ENCODE measurements at places on chromosomes 1 and 21.

DNA sequence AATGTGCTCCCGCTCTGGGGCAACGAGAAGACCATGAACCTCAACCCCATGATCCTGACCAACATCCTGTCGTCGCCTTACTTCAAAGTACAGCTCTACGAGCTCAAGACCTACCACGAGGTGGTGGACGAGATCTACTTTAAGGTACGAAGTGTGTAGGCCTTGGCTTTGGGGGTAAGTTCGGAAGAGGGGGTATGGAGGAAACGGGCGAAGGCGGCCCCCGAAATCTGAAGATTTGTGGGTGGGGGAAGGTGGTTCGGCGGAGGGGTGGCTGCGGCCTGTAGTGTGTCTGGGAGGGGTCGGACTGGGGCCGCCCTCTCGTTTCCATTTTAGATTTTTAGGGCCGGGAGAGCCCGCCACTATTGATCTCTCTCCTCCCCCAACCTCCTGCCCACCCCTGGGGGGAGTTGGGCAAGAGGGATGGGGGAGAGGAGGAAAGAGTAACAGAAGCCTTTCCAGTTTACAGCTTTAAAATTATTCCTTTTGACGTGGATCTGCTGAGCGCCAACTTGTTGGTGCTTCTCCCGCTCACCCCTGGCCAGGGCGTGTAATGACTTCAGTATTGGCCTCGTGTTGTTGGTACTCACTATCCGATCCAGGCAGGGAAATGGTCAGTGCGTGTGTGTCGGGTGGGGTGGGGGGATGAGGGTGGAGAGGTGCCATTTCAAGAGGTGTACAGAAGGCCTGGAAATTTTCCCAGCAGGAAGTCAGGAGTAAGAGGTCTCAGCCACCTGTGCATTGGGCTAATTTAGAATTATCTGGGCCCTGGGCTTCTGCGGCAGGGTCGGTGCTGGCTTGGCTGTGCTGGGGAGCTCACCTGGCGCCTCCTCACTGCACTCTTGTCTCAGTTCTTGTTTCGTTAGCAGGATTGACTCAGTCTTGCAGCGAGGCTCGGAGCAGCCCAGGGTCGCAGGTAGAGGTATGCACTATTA lies 880 bp downstream of the PRPF38B start:
- DNase-seq = peak; percentile 58

DNA sequence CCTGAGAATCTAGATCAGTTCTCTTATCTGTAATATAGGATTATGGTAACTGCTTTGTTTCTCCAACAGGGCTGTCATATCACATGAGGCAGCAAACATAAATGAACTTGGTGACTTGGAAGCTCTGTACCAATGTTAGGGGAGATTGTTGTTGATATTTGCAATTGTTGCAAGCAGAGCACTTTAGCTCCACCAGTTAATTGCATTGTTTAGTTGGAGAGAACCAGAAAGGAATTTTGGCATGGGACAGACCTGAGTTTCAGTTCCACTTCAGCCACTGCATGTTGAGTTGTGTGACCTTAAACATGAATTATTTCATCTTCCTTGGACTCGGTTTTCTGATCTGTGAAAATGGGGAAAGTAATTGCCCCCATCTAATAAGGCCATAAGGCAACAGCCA lies 142.3 kb upstream of the JUN start:
- no peak for DNase-seq

DNA sequence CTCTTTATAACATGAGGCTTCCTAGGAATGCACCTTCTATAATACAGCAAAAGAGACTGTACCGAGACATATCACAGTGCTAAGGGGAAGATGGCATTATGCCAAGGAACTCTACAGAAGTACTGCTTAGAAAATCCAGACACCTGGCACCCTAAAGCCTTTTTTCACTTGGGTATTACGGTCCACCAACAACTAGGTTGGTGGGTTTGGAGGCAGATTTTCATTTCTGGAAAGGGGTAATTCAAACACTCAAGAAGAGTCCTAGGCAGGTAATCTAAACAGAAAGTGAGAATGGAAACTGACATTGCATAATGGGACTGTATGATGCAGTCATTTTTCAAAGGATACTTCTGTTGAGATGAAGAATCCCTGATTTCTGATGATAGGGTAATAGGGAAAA lies 19.6 kb downstream of the SCMH1 start:
- peak; percentile 21 for DNase-seq

GRCh38 chr21:44846224-44846484 lies 27.3 kb downstream of the PTTG1IP start:
- no peak for DNase-seq

GRCh38 chr1:109677459-109677858 lies 9.6 kb downstream of the GSTM2 start:
- DNase-seq = no peak

GRCh38 chr1:78687914-78688313 lies 38.3 kb downstream of the IFI44 start:
- no peak for DNase-seq

GRCh38 chr1:234774971-234775370 lies 165.0 kb upstream of the IRF2BP2 start:
- no peak for DNase-seq

- DNase-seq = no peak
These were observed 8.6 kb downstream of the NECTIN4 start for GRCh38 chr1:161080441-161081405.

DNA sequence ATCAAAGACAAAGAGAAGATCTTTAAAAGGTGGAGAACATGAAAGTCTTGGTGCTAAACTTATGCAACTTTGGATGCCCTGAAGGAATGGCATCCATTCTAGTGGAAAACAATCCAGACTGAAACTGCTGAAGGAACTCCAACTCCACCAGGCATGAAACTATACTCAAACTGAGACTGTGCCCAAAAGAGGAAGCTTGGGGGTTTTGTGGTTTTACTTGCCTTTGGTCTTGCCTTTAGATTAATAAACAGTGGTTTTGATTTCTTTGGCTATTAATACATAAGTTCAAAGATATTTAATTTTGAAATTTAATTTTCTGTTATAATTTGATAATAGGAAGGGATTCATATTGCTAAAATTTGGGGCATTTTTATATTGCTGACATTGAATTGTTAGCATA lies 17.4 kb upstream of the SLC30A10 start:
- DNase-seq = no peak

DNA sequence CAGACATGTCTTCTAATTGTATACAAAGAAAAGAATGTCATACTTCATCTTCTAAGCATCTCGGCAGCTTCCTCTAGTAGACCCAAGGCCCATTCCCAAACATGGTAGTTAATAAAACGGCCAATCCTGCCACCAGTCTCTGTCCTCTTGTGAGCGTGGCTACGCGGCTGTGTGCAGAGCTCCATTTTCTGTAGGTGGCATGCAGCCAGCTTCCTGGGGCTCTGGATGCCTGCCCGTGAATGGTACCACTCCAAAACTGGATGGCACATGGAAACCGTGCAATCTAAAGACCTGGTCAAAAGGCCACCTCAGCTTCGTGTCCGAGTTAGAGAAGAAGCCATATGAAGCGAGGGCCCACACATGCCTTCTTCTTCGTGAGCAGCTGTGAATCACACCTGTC lies 110.7 kb downstream of the SIPA1L2 start:
- no peak for DNase-seq

DNA sequence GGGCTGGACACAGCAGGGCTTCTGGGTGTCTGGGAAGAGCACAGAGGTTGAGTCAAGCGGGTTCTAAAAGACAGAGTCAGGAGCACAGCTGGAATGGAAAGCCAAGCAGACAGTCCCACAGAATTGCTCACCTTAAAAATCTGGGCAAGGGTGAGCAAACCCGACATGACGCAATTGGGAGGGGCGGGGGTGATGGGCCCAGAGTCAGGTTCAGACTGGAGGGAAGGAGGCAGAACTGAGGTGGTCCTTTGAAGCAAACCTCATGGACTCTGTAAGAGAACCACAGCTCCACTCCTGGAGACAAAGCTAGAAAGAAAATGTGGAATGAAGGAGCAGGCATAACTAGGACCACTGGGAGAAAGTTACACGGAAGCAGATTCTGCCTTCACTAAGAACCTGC lies 49.0 kb downstream of the FAM78B start:
- DNase-seq = no peak

DNA sequence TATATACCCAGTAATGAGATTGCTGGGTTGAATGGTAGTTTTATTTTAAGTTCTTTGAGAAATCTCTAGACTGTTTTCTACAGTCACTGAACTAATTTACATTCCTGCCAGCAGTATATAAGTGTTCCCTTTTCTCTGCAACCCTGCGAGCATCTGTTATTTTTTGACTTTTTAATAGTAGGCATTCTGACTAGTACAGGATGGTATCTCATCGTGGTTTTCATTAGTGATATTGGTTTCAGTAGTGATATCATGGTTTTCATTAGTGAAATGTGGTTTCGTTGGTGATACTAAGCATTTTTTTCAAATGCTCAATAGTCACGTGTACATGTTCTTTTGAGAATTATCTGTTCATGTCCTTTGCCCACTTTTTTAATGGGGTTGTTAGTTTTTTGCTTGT lies 316.8 kb downstream of the PTBP2 start:
- no peak for DNase-seq

DNA sequence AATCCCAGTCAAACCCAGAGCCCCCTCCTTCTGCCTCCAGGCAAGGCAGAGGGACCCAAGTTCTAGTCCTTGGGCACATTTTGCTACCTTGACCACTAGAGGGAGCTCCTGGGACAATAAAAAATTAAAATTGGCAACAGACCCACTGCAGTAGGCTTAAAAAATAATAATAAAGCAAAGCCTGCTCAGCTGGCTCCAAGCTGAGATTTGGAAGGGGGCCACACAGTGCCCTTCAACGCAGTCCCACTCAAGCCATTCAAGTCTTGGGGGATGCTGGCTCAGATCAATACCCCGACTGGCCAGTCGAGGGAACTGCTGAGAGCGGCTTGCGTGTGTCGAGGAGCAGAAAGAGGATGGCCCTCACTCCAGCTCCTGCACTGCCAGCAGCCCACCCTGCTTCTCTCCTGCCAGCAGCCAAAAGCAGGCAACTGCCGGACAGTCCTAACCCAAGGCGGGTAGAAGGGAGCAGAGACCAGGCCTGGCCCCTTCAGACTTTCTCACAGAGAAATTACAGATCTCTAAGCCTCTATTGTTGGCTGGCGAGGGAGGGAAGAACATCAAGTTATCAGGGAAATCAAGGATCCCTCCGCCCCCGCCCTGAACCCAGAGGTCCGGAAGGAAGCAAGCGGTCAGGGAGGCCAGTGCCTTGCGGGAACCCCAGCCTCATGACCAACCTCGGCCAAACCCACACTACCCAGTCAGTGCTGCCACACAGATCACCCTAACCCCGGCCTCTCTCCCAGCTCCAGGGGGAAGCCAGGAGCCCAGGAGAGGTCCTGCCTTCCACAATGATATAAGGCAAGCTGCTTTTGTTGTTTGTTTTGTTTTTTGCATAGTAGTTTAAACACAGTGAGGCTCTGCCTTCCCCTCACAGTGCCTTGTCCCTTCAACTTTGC lies 4.9 kb upstream of the ALDH4A1 start:
- peak; percentile 74 for DNase-seq

DNA sequence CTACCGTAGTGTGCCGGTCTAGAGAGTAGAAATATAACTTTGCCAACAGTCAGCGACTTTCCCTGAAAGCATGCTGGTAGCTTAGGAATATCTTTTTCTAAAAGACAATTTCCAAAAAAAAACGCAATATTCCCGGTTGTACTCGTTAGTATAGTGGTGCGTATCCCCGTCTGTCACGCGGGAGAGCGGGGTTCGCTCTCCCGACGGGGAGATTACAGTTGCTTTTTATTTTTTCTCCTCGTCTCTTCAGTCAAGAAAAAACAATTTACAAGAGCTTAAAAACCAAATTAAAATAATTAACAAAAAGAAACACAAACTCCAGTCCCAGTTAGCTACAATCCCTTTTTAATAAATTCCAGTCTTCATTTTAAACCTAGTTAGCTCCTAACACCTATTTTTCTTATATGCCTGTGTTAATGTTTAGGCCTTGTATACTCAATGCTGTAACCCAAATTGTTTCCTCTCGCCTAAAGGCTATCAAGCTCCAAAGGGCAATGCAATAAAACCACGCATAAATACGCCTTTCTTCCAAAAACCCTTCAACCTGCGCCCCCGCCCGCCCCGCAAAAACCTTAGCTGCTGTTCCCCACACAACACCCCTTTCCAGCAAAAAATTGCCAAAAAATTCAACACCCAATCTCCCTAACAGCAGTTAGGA lies 7.8 kb downstream of the HSPA6 start:
- DNase-seq = no peak

DNA sequence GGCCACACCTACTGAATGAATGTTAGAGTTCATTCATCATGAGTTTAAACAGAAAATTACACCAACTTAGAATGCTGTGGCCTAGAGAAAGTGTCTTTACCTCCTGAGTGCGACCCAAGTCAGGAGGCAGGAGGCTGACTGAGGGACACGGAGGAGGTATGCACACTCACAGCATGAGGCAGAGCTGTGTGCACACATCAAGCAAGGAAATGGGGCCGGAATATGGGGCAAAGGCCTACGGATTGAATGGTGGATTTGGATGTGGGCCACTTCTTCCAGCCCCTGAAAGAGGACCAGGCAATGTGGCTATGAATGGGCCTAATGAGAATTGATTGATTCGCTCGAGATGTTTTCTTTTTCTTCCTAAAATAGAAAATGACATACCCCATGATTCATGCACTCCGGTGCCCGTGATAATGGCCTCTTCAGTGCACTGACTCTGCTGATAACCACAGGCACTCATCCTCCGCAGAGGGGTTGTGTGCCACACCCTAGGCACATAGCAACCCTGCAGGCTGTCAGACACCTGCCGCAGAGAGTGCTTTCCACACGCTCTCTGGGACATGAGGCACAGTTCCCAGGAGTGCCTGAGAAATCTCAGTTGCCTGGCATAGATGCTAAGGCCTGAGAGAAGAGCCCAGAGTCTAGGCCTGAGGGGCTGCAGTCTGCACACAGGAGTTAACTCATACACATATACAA lies 155.5 kb downstream of the GLUL start:
- no peak for DNase-seq

- DNase-seq = no peak
These were observed 125.1 kb downstream of the NFIA start for GRCh38 chr1:61207416-61207815.

Measured in GM13977 (cell line).